ENCODE measurements at places on chromosomes 5 and 9.
A peak's percentile ranks its signal among the peaks of the same experiment; 100 is the strongest.

DNA sequence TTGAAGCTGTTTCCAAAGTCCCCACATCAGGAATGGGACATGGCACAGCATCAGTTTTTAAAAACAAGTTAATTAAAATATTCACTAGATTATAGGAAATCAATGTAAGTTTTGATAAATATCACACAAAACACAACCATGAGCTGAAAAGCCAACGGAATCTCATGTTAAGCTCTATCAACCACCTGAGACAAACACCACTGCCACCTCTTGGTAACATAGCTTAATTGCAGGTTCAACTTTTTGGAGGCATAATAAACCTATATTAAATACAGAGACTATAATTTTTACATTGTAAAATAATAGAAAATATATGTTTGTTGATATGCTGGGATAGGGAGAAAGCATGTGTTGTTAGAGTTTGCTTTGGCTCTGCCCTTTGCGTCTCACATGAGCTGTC is 126.1 kb downstream of the SV2C start:
- DNase-seq, result no peak

DNA sequence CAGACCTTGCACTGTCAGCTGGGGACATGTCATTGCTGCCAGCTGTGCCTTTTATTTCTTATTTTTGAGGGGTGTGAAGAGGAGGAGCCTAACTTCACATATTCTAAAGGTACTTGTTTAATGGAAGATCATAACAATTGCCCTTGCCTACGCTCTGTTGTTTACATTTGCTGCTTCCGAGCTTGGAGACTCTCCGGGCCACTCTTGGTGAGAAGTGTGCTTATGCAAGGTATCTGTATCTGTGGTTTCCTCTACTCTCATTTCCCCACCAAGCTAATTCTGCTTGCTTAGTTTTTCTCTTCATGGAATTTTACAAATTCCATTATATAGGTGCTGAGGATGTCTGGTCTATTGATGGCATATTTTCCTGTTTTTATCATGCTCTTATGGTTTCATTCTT is 105.3 kb downstream of the RASGRF2 start:
- no peak for DNase-seq

DNA sequence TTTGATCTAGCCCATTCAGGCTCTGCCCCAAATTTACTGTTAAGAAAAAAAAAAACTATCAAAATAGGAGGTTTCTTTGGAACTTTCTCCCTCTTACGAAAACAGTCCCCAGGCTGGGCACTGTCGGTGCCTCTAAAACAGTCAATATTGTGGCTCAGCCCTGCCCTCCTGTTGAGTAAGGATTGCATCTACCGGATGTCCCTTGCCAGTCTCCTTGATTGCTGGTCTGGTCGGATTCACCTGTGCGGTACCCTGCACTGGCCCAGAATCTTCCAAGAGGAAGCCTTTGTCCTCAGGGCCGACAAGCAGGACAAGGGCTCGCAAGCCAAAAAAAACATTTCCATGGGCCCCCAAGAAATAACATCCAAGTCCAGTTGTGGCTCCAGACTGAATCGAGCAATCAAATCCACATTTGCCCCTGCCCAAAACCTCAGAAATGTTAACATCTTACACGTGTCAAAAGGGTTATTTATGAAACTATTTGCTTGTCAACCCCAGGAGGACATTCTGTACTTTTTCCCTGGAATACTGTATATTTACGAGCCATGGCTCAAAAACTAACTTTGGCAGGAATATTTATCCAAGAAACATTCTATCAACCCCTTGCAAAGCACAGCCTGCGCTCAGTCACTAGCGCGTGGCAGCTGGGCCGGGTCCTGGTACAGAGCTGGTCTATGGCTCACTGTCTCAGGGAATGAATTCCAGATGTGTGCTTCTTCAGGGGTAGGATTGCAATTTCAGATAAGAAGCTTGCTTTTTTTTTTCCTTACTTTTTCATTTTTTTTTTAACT is 129.2 kb upstream of the ADRA1B start:
- no peak for DNase-seq

DNA sequence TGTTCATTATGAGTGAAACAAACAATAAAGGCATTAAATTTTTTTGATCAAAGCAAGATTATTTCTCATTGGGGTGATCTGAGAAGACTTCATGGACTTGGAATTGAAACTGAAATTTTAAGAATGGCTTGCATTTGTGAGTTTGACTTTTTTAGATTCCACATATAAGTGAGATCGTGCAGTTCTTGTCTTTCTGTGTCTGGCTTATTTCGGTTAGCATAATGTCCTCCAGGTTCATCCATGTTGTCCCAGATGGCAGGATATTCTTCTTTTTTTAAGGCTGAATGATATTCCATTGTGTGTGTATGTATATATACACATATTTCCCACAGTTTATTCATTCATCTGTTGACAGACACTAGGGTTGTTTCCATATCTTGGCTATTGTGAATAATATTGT is 716.5 kb downstream of the PRELID2 start:
- DNase-seq, result no peak

DNA sequence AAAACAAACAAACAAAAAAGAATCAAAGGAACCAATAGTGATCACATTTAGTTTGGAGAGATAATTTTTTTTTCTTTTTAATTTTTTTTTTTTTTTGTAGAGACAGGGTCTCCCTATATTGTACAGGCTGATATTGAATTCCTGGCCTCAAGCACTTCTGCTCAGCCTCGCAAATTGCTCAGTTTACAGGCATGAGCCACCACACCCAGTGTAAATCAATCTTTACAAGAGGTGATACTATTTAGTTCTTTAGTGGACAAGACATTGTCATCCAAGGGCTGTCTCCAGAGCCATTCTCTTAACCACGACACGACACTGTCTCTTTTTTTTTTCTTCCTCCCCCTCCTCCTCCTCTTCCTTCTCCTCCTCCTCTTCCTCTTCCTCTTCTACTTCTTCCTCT is 29.6 kb downstream of the ERAP2 start:
- no peak for DNase-seq

DNA sequence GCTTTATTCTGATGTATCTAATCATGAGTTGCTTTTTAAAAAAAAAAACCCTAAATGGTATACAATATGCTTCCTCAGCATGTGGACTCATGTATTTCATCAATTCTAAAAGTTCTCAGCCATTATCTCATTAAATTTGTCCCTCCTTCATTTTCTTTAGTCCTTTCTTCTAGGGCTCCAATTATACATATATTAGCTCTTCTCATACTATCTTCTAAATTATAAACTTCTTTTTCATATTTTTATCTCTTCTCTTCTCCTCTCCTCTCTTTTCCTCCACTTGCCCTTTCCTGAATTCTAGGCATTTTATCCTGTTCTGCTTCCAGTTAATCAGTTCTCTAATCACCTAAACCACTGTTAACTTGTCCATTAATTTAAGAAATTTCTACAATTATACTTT is 55.0 kb upstream of the IL33 start:
- no peak for DNase-seq

GRCh38 chr9:131011274-131012022 is 2.5 kb downstream of the LAMC3 start:
- no peak for DNase-seq

DNA sequence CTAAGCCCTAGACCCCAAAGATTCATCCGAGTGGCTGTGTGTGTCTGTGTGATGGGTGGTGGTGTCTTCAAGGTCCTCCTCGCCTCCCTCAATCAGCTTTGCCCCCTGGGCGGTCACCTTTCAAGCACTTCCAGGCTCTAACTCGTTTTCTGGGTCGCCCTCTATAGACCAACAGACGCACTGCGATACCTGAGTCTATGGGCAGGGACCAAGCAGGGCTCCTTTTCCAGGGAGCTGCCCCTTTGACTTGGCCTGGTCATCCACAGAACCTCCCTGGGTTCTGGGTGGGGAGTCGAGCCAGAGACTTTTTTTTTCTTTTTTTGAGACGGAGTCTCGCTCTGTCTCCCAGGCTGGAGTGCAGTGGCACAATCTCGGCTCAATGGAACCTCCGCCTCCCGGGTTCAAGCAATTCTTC is 1.1 kb downstream of the SLC27A4 start:
- peak; percentile 77 for DNase-seq

- DNase-seq, result no peak
These were observed 68.6 kb downstream of the XRCC4 start for GRCh38 chr5:83145882-83146331.

GRCh38 chr5:1107167-1108022 is 4.5 kb downstream of the SLC12A7 start:
- no peak for DNase-seq

GRCh38 chr5:111641533-111642233 is 115.3 kb downstream of the NREP start:
- DNase-seq, result no peak

- no peak for DNase-seq
These were observed 63.0 kb upstream of the TAF11L2 start for GRCh38 chr5:17434982-17435381.

- DNase-seq, result no peak
These were observed 1.2 kb downstream of the PPARGC1B start for GRCh38 chr5:149731332-149731616.

Measured in CD4-positive, alpha-beta T cell treated with Interleukin-2 at 100 ng/mL for 4 hours (primary cell).